Mesenteric fat pad (tissue), 1 donor: ENCODE measurements at places on chromosomes 13 and 19. TPM values are rescaled to one million over a fixed set of nuclear protein-coding genes. Genes with fewer than 3 reads are reported as not detected.

Gene CEACAM4
- 6.0 TPM for total RNA-seq

DNA sequence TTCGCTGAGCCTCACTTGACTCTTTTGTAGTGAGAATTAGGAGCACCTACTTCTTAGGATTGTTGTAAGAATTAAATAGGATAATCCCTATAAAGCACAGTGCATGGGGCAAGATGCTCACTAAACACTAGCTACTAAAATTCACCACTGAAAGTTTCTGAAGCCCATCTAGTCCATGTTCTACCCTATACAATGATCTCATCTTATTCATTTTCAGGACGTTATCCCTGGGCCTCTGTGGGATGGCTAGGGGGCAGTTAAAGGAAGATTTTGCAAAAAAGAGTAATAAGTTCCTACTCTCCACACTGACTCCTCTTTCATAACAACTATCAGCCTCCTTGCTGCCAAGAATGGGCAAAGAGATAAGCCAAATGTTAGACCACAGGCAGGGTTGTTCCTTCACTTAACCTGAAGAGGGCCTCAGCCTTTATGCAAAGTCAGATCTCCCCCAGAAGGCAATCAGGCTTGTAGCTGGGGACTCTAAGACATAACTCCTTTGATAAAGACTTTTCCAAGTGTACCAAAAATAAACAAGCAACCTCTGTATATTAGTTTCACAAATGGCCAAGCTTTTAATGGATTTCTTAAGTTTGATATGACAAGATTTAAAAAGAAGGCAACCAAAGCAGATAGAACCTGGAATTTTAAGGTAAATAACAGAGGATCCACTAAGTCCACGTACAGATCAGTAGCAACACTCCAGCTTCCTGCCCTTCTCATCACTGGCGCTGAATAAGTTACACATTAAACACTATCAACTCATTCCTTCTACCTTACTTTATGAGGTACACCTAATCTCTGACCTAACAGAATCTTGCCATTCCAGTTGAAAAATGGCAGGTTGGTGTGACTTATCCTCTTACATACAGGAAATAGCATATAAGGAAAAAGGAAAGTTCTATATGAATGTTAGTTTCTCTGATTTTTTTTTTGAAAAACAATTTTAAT is 44.4 kb downstream of the ELF1 start:
- DNase-seq = no peak

Gene CYP4F12
- total RNA-seq = 7.5 TPM

DNA sequence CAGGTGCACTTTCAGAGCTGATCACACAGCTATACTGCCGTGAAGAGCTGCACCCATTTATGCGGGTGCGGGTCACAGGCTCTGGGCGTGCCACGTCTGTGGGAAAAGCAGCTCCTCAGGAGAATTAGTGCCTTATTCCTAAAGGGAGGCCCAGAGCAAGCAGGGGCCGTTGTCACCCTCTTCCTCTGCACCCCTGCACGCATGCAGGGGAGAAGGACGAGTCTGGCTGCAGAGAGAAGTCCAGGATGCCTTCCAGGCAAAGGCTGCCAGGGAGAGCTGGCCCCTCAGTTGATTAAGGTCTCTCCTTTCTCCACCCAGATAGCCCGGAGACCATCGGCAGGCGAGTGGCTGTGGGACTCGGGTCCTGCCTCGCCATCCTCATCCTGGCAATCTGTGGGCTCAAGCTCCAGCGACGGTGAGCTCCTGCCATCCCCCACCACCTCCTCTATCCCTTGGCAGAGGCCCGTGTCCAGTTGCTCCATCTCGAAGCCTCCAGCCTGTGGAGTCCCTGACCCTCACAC is 3.1 kb upstream of the FFAR1 start:
- DNase-seq = peak; percentile 47

DNA sequence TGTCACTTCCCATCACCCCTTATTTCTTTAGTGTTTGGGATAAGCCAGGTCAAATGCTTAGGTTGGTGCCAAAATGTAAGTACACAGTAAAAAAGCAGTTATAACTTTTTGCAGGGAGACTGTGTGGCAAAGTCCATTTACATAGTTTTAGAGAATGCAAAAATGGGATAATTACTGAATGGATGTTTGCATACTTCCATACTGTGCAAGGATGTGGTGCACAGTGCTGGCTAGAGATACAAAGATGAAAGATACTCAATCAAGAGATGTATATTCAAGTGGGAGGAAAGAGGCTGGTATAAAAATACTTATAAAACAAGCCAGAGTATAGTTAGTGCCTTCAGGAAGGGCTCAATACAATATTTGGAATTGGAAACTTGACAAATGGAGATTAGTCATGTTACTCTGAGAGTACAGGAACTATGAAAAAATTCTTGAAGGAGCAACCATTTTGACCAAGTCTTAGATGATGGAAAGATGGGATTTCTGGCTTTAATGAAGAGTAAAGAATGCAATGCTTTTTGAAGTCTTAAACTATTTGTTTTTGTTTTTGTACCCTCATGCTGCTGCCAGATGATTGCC is 8.0 kb downstream of the PDS5B start:
- DNase-seq = no peak

- DNase-seq = no peak
These were observed 1.1 kb upstream of the CALR start for GRCh38 chr19:12937093-12937926.

Gene PLPPR3
- not detected for total RNA-seq

Gene GPX4
- 920 TPM for total RNA-seq

GRCh38 chr19:1136621-1137317 is 33.0 kb downstream of the GPX4 start:
- DNase-seq = no peak

Gene KIR3DL1
- not detected for total RNA-seq

DNA sequence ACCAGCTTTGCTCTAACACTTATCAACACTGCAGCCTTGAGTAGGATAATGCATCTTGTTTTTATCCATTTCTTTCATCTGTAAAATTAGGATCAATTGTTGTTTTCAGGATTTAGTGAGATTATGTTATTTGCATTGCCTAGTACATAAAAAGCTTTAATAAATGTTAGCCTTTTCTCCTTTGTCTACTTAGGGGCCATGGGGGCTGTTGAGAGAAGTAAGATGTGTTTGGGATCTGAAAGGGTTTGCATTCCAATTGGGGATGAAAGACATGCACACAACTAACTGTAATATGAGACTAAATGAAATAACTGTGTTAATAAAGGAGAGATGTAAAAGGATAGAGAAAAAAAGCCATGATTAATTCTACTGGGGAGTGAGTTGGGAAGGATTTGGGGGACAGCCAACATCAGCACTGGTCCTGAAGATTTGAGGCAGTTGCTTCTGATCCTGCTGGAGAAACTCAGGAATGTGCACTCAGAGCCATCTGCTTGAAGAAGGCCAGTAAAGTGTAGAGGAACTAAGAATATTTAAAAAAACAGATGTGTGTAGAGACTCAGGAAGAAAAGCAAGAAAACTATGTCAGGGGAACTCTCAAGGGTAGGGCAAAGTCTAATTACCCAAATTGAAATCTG is 236.3 kb downstream of the OLFM4 start:
- DNase-seq = no peak
